Fibroblast of skin of scalp (primary cell): ENCODE measurements at places on chromosomes 1 and 21.
A peak's percentile ranks its signal among the peaks of the same experiment; 100 is the strongest.

GRCh38 chr1:45403718-45404117, 63.5 kb upstream of the MUTYH start:
- no peak for DNase-seq

GRCh38 chr21:33339135-33339534, 14.4 kb downstream of the IFNAR1 start:
- no peak for DNase-seq

DNA sequence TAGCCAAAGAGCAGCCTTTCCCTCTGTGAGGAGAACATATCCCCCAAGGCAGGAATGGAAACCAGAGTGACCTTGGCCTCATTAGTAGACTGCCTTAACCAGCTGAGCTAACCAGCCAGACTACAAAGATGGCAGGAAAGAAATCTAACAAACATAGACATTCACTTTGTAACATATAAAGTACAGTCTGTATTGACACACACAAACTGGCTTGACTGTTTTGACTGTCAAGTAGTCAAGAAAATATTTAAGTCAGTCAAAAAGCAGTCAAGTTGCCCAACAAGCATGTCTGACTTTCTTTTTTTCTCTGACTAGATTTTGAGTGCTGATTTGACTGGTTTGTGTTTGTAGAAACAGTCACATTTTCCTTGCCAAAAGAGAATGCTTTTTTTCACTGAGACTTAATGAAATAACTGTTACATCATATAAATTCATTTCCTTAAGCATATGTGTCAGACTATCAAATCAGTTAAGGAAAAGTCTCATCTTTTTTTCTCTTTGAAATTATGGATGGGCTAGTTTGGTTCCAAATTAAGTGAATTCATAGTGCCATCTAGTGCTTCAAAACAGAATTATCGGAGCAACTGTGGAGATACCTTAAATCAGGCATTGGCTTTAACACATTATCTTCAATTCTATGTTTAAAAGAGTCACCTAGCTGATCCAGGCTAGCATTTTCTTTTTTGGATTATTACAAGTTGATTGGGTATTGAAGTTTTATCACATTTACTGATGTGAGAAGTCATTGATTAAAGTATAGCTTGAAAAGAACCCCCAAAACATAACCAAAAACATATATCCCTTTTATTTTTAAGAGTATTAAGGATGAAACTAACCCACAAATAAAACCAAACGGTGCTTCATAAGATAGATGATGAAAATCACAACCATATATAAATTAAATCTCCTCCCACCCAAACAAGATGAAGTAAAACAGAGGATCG, 75.0 kb downstream of the ATP6V1G3 start:
- DNase-seq, result peak; percentile 82

- no peak for DNase-seq
Observed at GRCh38 chr1:26028490-26028980, 7.0 kb downstream of the EXTL1 start.

GRCh38 chr1:242242983-242243382, 244.1 kb upstream of the MAP1LC3C start:
- DNase-seq, result no peak

DNA sequence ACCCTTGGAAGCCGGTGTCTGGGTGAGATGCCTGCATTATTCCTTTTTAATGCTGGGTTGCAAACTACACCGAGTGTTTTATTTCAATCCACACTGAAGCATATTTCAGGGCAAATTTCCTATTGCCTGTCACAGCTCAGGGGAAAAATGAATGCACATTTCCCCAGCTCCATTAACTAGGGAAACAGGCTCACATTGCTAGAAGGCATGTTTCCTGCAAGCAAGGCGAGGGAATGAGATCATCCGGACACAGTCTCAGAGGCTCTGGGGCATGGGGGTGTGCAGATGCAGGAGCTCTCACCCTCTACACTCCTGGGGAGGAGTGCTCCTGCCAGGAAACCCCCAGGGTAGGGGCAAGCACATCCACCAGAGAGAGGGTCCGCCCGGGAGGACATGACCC, 24.6 kb downstream of the SYT2 start:
- no peak for DNase-seq

DNA sequence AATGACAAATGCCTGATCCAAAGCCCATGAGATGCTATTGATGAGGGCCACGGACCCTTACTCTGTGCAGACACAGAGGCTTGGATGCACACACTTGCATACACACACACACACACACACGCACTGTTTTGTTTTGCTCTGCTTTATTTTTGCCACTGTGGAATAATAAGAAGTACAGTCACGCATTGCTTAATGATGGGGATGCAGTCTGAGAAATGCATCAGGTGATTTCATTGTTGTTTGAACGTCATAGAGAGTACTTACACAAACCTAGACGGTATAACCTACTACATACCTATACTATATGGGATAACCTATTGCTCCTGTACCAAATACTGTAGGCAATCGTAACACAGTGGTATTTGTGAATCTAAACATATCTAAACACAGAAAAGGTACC, 104.4 kb downstream of the RHOU start:
- DNase-seq, result no peak

- DNase-seq, result no peak
Observed at GRCh38 chr1:12595757-12596006, 22.3 kb downstream of the DHRS3 start.

DNA sequence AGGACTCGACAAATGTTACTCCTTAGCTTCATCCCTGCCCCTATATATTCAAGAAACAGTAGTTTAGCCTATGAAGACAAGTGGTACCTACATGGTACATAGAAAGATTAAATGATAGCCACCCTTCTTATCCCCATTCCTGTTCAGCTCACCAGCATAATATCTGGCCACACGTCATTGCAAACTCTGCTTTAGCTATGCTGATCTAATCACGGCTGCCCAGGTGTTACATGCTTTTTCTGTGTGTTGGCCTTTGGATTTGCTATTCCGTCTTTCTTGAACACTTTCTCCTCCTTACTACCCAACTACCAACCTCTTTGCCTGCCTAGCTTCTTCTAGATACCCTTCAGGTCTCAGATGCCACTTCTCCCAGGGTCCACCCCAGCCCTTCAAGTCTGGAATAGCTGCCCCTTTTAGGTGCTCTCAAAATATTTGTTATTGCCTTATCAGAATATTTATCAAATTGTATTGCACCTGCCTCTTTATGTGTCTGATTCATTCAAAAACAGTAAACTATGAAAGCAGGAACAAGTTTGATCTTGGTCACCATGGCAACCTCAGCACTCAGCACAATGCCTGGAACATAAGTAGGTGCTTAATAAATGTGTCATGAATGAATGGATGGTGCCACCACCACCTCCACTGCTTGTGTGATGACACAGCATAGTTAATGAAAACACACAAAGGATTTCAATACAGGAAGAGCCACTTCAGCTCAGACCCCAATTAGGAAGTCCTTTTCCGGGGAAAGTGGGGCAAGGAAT, 11.4 kb upstream of the DNASE2B start:
- no peak for DNase-seq

DNA sequence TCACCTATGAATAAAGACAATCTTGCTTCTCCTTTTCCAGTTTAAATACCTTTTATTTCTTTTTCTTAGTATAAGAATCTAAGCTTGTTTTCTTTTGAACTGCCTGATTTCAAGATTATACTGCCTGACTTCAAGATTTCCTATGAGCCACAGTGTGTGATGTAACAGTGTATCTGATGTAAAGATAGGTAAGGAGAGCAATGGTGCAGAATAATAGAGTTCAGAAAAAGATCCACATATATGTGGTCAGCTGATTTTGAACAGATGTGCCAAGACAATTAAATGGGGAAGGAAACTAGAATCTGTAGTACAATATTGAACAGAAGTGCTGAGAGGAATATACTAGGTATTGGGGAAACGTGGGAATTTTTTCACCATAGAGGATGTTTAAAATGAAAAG, 21.0 kb downstream of the EXO1 start:
- DNase-seq, result no peak

DNA sequence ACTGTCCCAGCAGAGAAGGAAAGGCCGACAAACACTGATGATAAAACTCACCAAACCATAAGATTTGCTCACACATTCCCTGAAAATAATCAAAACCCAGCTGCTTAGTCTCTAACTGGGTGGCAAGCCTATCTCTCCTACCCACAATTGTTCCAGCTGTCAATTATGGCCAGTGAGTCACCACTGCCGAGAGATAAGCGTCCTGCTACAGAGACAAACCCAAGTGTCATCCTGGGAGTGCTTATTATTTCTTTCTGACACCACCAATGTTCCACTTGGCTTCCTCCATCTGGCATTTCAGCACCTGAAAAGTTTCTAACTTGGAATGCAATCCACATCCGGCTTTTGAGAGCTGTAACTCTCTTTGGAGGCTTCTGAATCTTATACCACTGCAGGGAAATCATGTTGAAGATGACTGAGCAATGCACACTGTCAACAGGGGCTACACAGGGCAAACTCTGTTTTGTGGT, 51.5 kb upstream of the VAV3 start:
- DNase-seq, result peak; percentile 68
